ENCODE measurements at places on chromosomes 11 and 22.

GRCh38 chr11:127369356-127369755 lies 368.8 kb upstream of the KIRREL3 start:
- DNase-seq: no peak

GRCh38 chr11:21888814-21889213 lies 304.1 kb upstream of the ANO5 start:
- no peak for DNase-seq

DNA sequence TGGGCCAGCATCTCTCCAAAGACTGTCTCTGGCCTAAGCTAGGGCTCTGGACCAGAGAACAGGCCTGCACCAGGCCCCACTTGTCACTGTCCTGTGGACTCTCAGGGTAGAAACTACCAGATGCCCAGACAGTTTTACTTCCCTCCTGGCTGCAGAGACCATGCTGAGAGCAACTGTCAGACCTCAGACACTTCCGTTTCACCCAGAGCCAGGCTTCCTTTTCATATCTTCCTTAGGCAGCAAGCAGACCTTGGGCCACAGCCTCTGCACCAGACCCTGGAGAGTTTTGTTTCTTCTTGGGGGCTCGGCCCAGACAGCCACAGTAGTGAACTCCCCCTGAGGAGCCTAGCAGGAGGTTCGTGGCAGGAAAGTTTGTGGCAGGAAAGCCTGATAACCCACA lies 12.1 kb upstream of the FCHSD2 start:
- DNase-seq: no peak

- no peak for DNase-seq
Observed at GRCh38 chr11:11580012-11580411, 41.8 kb downstream of the GALNT18 start.

Measured in EL (cell line).